GM04503 (cell line): ENCODE measurements at places on chromosomes 2 and 18.

DNA sequence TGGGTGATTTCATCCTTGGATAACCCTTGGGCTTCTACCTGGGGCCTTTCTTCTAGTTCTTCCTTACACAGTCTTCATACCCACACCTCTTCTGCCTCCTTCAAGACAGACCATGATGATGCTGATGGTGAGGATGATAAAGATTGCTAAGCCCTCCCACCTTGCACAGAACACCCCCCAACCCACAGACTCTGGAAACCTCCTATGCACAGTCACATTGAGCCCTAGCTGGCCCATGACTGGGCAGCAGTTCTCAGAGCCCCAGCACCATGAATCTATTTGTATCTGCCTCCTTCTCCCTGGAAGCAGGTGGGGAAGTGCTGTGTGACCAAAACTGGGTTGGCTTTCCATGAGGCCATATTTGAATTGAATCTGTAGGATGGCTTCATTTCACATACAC is 99.8 kb downstream of the EN1 start:
- DNase-seq: no peak

- DNase-seq: no peak
Observed at GRCh38 chr2:221006084-221006483, 566.0 kb downstream of the EPHA4 start.

DNA sequence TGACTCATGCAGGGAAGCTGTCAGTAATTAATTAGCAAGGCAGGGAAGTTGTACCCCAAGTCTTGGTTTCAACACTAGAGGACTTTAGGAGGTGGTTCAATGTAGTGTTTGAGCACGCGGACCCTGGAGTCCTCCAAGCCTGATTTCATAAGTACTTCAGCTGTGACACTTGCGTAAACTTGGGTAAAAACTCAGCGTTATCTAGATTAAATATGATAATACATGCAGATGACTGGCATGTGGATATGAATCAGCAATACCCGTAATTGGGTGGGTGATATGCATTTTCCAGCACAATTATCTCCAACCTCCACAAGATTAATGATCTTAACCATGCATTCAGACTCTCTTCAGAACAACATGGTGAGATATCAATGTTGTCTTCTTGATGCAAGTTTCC is 5.2 kb downstream of the UGT1A7 start:
- DNase-seq: no peak

DNA sequence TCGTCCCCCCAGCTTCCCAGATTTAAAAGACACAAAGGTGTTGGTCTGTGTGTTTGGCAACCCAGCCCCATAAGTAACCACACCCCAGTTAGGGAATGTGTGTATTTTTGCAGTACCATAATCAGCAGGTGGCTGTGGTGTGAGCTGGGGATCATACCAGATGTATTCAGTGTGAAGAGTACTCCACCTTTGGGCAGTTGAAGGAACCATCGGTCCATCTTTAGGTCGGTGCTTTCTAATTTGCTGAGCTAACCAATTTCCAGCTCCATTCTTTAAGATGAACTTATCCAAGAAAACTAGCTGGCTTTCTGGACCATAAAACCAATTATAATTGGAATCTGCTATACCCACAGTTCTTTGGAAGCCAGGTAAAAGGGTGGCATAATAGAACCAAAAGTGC is 3.2 kb downstream of the DSEL start:
- no peak for DNase-seq

- DNase-seq: no peak
Observed at GRCh38 chr2:218869064-218869463, 9.5 kb downstream of the WNT6 start.

DNA sequence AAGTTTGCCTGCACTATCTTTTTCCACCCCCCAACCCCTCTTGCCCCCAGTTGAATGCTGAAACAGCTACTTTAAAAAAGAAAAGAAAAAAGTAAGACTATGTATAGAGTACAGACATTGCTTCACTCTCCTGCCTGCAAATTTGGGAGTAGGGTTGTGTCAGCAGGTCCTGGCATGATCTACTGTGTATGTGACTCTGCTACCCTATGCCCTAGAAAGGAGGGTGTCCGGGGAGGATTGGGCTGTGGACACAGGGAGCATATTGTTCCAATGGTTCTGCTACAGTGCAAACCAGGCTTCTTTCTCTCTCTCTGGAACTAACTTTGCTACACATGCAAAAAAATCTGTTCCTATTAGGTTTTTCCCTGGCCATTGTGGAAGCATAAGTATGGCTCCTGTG is 9.9 kb upstream of the ZEB2 start:
- DNase-seq: no peak

- DNase-seq: no peak
Observed at GRCh38 chr18:24561369-24561965, 101.0 kb downstream of the HRH4 start.

DNA sequence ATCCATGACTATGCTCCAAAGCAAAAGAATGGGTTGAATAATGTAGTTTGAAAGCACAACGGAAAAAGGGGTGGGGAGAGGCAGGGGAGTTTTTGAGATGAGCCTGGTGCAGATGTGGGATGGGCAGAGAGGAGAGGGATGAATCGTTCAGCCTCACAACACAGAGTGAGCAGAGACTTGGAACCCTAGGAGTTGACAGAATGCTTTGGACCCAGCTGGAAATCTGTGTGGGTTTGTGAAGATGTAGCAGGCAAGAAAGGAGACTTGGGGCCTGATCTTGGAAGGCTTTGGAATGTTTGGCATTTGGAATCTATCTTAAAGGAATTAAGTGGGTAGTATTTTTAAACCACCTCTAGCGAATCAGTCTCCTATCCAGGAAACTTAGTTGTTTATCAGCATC is 66.0 kb upstream of the KCTD1 start:
- no peak for DNase-seq

DNA sequence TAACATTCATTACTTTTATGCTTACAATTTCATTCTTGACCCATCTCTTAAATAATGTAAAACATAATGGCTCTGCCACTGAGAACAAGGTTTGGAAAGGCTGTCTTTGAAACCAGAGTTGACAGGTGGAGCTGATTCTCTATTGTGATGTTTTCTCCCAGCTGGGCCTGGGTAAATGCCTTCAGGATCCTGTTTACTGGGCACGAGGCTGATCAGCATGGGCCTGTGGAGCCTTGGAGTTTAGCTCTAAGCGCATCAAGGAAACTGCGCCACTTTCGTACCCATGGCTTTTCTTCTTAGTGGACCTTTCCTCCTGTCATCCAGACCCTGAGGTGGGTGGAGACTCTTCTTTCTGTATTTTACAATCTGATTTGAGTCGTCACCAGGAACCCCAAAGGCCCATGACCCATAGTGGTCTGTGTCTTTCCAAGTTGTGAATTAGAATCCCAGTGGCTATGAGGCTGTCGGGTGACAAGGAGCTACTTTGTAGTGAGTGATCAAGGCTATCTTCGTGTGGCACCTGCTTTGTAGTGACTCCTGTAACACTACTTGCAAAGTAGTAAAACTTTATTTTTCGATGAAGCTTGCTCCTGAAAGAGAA is 123.1 kb downstream of the LPIN1 start:
- no peak for DNase-seq

GRCh38 chr18:34283506-34283905 is 58.8 kb upstream of the NOL4 start:
- DNase-seq: no peak

DNA sequence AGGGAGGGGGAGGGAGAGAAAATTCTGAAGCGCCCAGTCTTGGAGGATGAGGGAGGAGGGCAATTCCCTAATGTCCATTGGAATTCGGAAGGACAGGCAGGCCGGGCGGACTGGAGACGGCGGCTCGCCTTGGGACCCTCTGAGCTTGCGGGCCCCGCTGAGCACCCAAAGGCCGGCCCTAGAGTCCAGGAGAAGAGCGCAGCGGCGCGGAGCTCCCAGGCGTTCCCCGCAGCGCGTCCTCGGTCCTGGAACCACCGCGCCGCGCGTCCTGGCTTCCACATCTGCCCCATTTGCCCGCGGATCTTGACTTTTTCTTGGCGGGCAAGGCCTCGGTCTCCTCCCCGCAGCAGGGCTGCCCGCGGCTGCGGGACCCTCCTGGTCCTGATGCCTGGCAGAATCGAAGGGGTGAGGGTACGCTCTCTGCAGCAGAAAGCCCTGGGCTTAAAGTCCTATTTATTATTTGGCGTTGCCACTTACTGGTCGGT is 675 bp upstream of the MLPH start:
- no peak for DNase-seq

DNA sequence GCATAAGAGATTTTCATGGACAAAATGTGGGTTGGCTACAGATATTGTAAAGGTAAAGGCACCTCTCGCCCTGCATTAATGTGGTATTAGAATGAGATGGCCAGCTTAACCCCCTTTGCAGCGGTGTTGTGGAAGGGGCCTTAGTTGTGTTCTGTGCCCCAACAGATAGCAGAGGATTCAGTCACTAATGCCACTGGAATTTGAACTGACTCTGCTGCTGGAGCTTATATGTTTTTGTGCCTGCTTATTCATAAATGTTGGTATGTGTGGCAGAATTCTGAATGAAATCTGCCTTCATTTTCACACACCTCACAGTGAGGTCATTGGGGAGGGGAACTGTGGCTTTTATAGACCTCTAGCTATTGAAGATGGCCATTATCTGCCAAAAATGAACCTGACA is 90.7 kb upstream of the ITGA6 start:
- no peak for DNase-seq

DNA sequence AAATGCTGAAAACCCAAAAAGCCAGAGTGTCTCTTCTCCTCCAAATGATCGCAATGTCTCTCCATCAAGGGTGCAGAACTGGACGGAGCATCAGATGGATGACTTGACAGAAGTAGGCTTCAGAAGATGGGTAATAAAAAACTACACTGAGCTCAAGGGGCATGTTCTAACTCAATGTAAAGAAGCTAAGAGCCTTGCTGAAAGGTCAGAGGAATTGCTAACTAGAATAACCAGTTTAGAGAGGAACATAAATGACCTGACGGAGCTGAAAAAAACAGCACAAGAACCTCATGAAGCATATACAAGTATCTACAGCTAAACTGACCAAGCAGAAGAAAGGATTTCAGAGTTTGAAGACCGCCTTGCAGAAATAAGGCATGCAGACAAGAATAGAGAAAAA is 9.7 kb upstream of the POLE4 start:
- DNase-seq: no peak

- no peak for DNase-seq
Observed at GRCh38 chr2:160940699-160941098, 219.5 kb upstream of the TANK start.

DNA sequence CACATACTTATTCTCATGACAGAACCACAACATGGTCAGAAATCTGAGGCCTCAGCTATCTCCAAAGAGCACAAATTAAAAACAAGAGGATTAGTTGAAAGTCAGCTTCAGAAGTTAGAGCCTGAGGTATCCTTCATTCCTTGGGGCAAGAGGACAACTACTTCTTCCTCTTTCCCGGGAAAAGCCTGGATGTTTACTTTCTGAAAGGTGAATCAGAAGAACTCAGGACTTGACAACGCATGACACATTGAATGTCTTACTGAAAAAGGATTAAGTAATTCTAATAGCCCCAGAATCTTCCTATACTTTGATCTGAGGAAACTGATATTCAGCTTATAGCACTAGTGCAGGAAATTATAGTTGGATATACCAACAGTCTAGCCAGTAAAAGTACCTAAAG is 573.2 kb downstream of the METTL4 start:
- no peak for DNase-seq

GRCh38 chr2:185245806-185246205 is 492.8 kb upstream of the FSIP2 start:
- no peak for DNase-seq

DNA sequence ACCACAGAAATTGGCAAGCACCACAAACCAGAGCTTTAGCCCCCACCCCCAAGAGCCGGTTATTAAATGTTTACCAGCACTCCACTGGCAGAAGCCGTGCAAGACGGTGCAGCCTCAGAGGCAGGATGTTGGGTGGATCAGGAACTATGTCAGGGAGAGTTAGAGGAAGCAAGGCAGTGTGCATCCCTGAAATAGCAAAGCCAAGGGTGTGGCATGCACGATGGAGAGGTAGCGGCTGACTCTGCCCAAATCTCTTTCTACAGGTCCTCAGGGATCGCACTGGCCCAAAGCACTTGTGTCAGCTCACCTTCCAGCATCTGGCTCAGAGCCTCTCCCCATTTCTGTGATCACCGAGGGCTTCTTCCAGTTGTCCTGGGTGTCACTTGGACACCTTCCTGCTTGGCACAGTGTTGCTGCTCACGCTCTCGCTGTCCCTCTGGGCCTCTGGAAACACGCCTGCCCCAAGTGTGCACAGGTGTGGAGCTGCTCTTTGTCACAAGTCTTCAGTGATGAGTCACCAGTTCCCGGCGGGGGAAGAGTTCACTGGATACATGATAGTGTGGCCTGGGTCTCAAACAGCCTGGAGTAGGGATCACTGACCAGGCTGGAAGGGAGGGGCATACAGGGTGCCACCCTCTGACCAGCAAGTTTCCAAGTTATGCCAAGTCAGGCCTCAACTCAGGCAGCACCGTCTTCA is 17.3 kb upstream of the B3GNT7 start:
- no peak for DNase-seq

DNA sequence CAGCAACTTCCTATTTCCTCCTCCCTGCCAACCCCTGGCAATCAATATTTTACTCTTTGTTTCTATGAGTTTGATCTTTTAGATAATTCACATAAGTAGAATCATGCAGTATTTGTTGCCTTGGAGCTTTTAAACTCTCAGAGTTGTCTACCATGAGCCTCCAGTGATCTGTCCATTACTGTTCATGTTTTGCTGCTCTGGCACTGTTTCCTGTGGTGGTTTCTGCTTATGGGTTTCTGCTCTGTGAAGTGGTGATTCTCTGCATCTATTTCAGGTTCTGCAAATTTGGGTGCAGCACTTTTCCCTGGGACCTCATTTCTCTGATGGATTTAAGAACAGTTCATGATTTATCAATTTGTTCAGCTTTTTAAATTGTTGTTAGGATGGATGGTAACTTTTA is 908.1 kb upstream of the FANCL start:
- no peak for DNase-seq

- DNase-seq: peak; percentile 65
Observed at GRCh38 chr2:238459081-238459629, 32.4 kb downstream of the ASB1 start.

DNA sequence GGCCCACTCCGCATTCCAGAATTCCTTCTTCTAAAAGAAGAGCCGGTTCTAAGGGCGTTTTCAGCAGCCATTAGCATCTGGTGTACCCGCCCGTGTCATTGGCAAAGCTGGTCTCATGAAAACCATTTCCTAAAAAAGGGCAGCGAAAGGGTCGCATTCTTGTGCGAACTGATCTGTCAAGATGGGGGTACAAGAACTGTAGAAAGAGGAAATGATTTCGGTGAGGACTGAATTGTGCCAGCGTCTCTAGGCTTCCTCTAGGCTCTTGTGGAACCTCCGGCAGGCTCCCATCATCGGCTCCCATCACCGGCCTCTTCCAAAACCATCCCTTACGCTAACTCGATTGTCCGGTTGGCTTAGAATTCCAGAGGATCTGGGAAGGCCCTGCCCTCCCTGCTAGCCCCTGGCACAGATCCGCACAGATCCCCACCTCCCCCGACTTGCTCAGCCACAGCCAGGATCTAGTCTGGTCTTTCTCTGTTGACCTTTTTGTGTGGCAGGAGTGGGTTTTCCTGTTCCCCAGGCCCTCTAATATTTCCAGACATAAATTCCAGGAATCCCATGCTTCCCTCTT is 1.3 kb downstream of the RAB31 start:
- no peak for DNase-seq
